ENCODE measurements at places on chromosomes 2 and 18. TPM values are rescaled to one million over a fixed set of nuclear protein-coding genes. Genes with fewer than 3 reads are reported as not detected.

The GALR1 gene
- not detected for total RNA-seq

The MDH1B gene
- total RNA-seq, result 0.81 TPM

The TSPYL6 gene
- total RNA-seq, result not detected

The RBM44 gene
- total RNA-seq, result 0.63 TPM

The FAM237A gene
- total RNA-seq, result not detected

The LYPD1 gene
- total RNA-seq, result not detected

The PAX8 gene
- 2.3 TPM for total RNA-seq

The GPR17 gene
- not detected for total RNA-seq

The EGR4 gene
- 0.31 TPM for total RNA-seq

The CCDC178 gene
- not detected for total RNA-seq

The TXNDC2 gene
- not detected for total RNA-seq

The MEP1B gene
- not detected for total RNA-seq

The SIGLEC15 gene
- not detected for total RNA-seq

The SERPINE2 gene
- total RNA-seq, result 6.4 TPM

The SLC9A2 gene
- not detected for total RNA-seq

The CYBRD1 gene
- total RNA-seq, result 0.95 TPM

The LIMS4 gene
- total RNA-seq, result 0.79 TPM

The NTSR2 gene
- total RNA-seq, result not detected

The CHAC2 gene
- total RNA-seq, result 27.4 TPM

The IL36RN gene
- not detected for total RNA-seq

The ATP8B1 gene
- total RNA-seq, result not detected

The POTEJ gene
- total RNA-seq, result not detected
